ENCODE measurements at places on chromosomes 5 and 9.

- no peak for DNase-seq
These were observed 56.1 kb downstream of the GAPVD1 start for GRCh38 chr9:125317704-125318103.

DNA sequence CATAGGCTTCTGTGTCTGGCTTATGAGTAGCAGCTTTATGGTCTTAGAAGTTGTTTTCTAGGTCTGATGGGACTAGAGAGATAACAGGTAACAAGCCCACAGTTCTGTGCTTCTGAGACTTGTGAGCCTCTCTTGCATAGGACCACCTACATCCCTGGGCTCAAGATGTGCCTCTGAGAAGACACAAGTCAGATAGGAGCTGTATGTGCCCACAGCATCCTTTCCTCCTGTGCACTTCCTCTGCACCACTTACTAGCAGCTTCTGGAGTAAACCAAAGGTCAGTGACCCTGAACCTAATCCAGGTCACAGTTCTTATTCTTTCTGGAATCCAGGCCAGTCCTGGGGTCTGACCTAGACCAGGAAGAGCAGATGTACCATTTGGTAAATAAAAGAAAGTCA is 40.0 kb downstream of the GALNT10 start:
- no peak for DNase-seq

DNA sequence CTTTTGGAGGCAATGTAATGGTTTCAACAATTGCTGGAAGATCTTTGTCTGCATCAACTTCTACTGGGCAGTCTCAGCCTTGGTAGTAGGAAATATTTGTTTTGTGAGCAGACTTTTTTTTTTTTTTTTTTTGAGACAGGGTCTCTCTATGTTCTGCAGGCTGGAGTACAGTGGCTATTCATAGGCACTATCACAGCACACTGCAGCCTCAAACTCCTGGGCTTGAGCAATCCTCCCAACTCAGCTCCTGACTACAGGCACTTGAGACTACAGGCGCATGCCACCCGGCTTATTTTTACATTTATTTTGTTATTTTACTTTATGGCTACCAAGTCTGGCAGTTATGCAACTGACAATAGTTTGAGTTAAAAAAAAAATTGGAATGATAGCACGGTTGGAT is 187.3 kb downstream of the SNX18 start:
- no peak for DNase-seq

DNA sequence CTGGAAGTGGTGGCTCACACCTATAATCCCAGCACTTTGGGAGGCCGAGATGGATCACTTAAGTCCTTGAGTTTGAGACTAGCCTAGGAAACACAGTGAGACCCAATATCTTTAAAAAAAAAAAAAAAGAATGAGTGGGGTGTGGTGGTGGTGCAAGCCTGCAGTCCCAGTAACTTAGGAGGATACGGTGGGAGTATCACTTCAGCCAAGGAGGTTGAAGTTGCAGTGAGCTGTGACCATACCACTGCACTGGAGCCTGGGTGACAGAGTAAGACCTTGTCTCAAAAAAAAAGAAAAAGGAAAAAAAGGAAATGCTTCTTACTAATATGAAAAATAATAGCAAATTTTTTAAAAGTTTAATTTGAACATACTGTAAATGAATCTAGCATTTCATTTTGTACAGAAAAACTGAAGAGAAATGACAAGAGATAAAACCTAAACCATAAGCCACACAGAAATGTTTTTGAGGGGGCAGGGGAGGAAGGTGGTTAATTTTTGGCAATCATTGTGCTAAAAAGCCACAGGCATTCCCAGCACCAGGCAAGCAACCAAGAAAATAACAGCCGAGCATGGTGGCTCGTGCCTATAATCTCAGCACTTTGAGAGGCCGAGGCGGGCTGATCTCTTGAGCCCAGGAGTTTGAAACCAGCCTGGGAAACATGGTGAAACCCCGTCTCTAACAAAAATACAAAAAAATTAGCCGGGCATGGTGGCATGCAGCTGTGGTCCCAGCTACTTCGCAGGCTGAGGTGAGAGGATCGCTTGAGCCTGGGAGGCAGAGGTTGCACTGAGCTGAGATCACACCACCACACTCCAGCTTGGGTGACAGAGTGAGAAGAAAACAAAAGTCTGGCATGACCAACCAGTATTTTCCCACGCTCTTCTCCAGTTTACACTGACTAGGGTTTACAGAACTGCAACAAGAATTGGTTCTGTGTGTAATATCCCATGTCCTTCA is 114.5 kb upstream of the NR5A1 start:
- no peak for DNase-seq

DNA sequence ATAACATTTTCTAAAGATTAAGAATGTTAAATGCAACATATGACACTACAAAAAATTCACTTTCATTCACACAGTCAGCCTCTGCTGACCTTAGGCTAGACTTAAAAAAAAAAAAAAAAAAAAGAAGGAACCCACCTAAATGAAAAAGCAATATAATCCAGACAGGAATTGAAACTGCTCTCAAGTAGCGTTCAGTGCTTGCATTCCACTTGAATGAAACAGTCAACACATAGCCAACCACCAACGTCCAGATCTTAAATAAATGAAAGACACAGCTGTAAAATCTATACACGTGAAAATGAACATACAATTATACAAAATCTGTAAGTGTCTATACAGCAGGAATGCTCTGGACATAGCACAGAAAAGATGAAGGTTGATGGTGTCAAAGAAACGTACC is 11.4 kb downstream of the TMEM245 start:
- no peak for DNase-seq
